Breast epithelium (tissue), 4 donors: ENCODE measurements at places on chromosomes 7 and 10. TPM values are rescaled to one million over a fixed set of nuclear protein-coding genes. Genes with fewer than 3 reads are reported as not detected.

DNA sequence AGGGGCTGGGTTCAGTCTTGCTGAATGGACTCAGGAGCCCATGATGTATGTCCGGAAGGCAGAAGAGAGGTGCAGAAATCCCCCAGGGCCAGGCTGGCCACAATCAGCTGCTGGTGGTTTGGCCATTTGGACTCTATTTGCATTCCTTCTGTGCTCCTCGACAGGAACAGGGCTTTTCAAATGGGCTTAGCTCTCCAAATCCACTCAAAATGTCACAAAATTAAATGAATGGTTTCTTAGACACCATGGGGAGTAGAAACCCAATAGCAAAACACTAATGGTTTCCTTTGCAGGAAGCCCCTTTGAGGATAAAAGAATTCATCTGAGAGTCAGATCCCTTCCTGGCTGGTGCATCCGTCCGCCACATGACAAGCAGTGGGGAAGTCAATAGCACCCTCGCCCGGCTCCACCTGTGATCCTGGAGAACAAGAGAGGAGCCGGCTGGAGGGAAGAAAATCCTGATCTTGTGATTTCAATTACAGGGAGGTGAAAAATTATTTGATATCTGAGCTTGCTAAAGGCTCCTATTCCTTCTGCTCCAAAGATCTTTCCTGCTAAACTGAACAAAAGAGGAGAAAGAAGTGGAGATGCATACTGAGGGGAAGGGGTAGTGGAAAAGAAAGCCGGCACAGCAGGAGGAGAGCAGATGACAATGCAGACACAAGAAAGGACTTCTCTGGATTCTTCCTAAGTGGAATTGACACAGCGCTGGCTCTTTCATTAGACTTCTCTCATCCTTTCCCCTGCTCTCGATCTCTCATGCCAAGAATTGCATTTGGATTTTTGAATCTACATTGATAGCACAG, 190.7 kb downstream of the C7orf25 start:
- no peaks in the 10 kb centered on the region for H3K4me1 ChIP-seq
- no peak overlapping the region for H3K4me3 ChIP-seq
- no peak for DNase-seq
- no peaks in the 10 kb centered on the region for H3K27me3 ChIP-seq

DNA sequence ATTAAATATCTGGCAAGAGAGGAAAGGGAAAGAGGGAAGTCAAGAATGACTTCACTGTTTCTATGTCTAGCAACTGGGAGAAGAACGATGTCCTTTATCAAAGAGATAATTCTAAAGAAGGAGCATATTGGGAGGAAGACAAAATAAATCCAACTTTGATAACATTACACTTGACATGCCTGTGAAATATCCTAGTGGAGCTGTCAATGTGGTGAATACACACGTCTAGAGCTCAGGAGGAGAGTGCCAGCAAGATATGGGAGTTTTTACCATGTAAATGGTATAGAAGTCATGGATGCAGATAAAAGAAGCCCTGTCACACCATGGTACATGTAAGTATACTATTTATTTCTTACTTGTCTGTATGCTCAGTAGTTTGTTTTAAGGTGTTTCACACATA, 356.7 kb downstream of the HPSE2 start:
- H3K27me3 ChIP-seq, result no peaks in the 10 kb centered on the region
- no peak for DNase-seq
- H3K36me3 ChIP-seq, result no peaks in the 10 kb centered on the region

DNA sequence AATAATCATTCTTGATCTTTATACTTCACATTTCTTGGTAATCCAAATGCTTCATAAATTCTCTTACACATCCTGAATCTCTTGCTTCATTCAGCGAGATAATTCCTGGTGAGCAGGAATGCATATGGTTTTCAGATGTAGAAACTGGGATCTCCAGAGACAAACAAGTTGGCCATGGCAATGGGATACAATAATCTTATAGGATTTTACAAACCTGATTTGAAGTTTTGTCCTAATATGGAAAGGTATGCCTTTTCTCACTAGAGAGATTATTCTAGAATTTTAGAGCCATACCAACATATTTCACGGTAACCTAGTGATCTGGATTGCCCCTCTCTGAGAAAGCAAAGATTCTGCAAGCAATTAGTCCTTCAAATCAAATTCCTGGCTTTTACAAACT, 13.1 kb upstream of the TRDMT1 start:
- peak overlapping the region; percentile 95 for H3K27ac ChIP-seq
- no peaks in the 10 kb centered on the region for H3K4me1 ChIP-seq
- no peak overlapping the region for H3K4me3 ChIP-seq
- H3K27me3 ChIP-seq, result no peaks in the 10 kb centered on the region

- H3K4me3 ChIP-seq, result no peak overlapping the region
Observed at GRCh38 chr7:106037489-106038176, 74.5 kb downstream of the SYPL1 start.

GRCh38 chr7:44638611-44639557, 32.5 kb downstream of the OGDH start:
- H3K27ac ChIP-seq, result peak overlapping the region; percentile 81
- peaks cover 23% of the 10 kb centered on the region for H3K4me1 ChIP-seq
- no peaks in the 10 kb centered on the region for H3K27me3 ChIP-seq
- H3K4me3 ChIP-seq, result no peak overlapping the region
- no peaks in the 10 kb centered on the region for H3K36me3 ChIP-seq

GRCh38 chr7:68868978-68869377, 729.3 kb upstream of the AUTS2 start:
- H3K27ac ChIP-seq, result no peak overlapping the region
- no peak overlapping the region for H3K4me3 ChIP-seq
- no peak for DNase-seq
- no peaks in the 10 kb centered on the region for H3K36me3 ChIP-seq
- no peaks in the 10 kb centered on the region for H3K4me1 ChIP-seq

- no peak overlapping the region for H3K27ac ChIP-seq
- no peaks in the 10 kb centered on the region for H3K27me3 ChIP-seq
- no peak overlapping the region for H3K4me3 ChIP-seq
- no peak for DNase-seq
- no peaks in the 10 kb centered on the region for H3K4me1 ChIP-seq
Observed at GRCh38 chr10:102559764-102560163, 56.0 kb downstream of the SUFU start.

DNA sequence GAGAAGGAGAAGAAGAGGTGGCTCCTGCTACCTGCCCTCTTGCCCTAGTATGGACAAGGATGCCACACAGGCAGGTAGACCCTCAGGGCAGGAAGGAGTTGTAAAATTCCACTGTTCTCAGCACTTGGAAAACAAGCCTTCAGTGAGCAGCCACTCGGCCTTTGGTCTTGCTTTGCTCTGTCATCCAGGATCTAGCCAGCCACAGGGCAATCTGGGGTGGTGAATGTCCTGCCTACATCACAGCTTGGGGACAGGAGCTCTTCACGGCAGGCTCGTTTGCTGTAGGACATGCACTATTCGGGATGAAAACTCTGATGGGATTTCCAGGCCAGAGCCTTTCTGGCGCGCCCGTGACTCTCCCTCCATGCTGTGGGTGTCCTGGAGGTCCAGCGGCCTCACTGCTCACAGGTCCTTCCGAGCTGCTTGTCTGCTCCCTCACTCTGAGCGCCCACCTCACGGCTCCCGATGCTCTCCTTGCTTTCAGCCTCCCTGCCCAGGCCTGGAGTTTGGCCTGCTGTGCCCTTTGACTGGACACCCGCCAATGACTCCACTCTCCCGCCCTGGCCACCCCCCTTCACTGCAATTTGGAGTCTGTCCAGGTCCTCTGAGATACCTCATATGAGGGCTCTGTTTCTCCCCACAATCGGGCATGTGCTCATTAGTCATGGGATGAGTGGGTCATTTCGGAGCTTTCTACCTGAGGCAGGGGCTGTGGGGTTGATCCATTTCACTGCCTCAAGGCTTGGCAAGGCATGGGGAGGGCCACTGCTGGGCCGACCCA, 227.2 kb upstream of the GRB10 start:
- no peaks in the 10 kb centered on the region for H3K36me3 ChIP-seq
- H3K27ac ChIP-seq, result peak overlapping the region; percentile 33
- no peak for DNase-seq
- H3K4me3 ChIP-seq, result no peak overlapping the region
- no peaks in the 10 kb centered on the region for H3K27me3 ChIP-seq

DNA sequence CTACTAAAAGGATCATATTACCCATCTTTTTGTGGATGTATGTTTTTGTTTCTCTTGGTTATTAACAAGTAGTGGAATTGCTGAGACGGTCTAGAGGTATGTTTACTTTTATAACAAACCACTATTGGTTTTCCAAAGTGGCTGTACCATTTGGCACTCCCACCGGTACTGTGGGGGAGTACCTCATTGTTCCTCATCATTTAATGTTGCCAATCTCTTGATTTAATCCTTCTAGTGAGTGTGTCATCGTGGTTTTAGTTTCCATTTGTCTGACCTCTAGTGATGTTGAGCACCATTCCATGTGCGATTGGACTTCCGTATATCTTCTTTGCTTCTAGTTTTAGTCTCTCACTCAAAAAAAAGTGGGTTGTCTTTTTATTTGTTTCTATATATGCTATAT, 50.4 kb downstream of the RBM33 start:
- no peak overlapping the region for H3K4me3 ChIP-seq
- H3K27ac ChIP-seq, result no peak overlapping the region
- no peaks in the 10 kb centered on the region for H3K4me1 ChIP-seq
- DNase-seq, result no peak
- no peaks in the 10 kb centered on the region for H3K27me3 ChIP-seq

- H3K36me3 ChIP-seq, result no peaks in the 10 kb centered on the region
- no peak overlapping the region for H3K4me3 ChIP-seq
- no peak overlapping the region for H3K27ac ChIP-seq
Observed at GRCh38 chr10:28427376-28427775, 105.5 kb upstream of the WAC start.

DNA sequence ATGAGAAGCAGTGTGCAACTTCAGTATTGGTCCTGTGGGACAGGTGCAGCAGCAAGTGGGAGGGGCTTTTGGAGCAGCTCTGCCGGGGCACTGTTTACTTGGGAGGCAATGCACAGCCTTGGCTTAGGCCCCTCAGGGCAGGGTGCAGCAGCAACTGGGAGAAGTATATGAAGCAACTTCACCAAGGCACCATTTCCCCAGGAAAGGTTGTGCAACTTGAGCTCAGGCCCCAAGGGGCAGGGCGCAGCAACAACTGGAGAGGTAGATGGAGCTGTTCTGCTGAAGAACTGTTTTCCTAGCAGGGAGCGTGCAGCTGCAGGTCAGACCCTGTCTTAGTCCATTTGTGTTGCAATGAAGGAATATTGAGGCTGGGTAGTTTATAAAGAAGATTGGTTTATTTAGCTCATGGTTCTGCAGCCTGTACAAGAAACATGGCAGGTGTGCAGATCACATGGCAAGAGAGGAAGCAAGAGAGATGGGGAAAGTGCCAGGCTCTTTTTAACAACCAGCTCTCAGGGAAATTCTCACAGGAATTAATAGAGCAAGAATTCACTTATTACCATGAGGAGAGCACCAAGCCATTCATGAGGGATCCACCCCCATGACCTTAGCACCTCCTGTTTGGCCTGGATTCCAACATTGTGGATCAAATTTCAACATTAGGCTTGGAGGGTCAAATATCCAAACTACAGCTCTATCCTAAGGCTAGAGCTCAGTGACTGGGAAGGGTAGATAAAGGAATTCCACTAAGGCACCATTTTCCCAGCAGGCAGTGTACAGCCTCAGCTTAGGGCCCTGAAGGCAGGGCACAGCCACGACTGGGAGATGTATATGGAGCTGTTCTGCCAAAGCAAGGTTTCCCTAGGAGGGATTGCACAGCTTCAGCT, 10.9 kb downstream of the GPR141 start:
- DNase-seq, result no peak
- no peak overlapping the region for H3K4me3 ChIP-seq
- H3K36me3 ChIP-seq, result no peaks in the 10 kb centered on the region
- no peak overlapping the region for H3K27ac ChIP-seq

GRCh38 chr7:102119213-102119651, 167.4 kb upstream of the SH2B2 start:
- H3K4me3 ChIP-seq, result no peak overlapping the region
- H3K4me1 ChIP-seq, result no peaks in the 10 kb centered on the region
- no peaks in the 10 kb centered on the region for H3K27me3 ChIP-seq
- no peak for DNase-seq
- H3K27ac ChIP-seq, result no peak overlapping the region
- no peaks in the 10 kb centered on the region for H3K36me3 ChIP-seq

- no peaks in the 10 kb centered on the region for H3K4me1 ChIP-seq
- H3K27ac ChIP-seq, result no peak overlapping the region
- H3K4me3 ChIP-seq, result peak overlapping the region; percentile 69
- no peak for DNase-seq
- no peaks in the 10 kb centered on the region for H3K36me3 ChIP-seq
- peaks cover 97% of the 10 kb centered on the region for H3K27me3 ChIP-seq
Observed at GRCh38 chr7:27184337-27185012, 557 bp downstream of the HOXA11 start.

- no peak overlapping the region for H3K4me3 ChIP-seq
- no peak for DNase-seq
- H3K4me1 ChIP-seq, result no peaks in the 10 kb centered on the region
Observed at GRCh38 chr7:105019269-105019668, 5.3 kb downstream of the KMT2E start.

DNA sequence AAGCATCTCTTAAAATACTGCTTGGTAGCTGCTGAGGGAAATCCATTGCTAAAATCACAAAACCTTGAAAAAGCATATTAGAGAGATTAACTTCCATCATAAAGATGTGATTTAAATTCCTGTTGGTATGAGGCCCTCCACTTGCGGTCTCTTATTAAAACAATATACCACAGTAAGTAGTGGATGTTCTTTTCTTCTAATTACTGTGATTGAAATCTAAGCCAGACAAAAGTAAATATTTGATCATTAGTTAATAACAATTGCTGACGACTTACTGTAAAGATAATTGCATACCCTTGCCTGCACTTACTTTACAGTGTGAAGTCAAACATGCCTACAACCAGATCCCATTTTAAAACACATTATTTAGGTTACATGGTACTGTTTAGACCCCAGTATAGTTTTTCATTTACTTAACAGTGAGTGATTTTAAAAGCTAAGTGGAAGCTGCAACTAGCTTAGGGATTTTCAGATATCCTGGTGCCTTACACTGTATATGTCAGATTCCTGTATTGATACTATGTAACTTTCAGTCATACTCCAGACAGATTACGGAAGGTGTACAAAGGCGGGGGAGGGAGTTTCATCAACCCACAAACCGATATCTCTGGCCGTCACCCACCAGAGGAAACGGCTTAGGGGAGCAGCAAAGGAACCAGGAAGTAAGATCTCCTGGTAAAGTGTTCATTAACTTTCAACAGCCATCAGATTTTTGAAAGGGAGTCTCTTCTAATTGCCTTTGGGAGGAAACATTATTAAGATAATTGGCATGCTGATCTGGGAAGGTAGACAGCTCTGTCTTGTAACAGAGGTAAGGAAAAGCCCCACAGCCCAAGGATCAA, 986 bp downstream of the NRP1 start:
- DNase-seq, result no peak
- no peaks in the 10 kb centered on the region for H3K36me3 ChIP-seq
- peak overlapping the region; percentile 82 for H3K4me3 ChIP-seq
- no peaks in the 10 kb centered on the region for H3K27me3 ChIP-seq
- H3K27ac ChIP-seq, result peak overlapping the region; percentile 86
- H3K4me1 ChIP-seq, result no peaks in the 10 kb centered on the region

TRIM74 gene
- total RNA-seq, result 0.88 TPM

ABCB1 gene
- total RNA-seq, result 3.2 TPM

AOAH gene
- 4.6 TPM for total RNA-seq

VENTX gene
- 0.73 TPM for total RNA-seq

CDC14C gene
- not detected for total RNA-seq
